ENCODE measurements at places on chromosomes 7 and 10. TPM values are rescaled to one million over a fixed set of nuclear protein-coding genes. Genes with fewer than 3 reads are reported as not detected.

Gene PVRIG
- polyA plus RNA-seq = not detected

Gene GATA3
- 3.5 TPM for polyA plus RNA-seq

Gene PDK4
- polyA plus RNA-seq = 8.6 TPM

Gene OR2A1
- polyA plus RNA-seq = not detected

Gene CPN1
- polyA plus RNA-seq = 0.29 TPM

Gene AKR1C1
- polyA plus RNA-seq = 642 TPM

Gene FAM25A
- not detected for polyA plus RNA-seq

Gene PODXL
- 33.6 TPM for polyA plus RNA-seq

Gene CRTAC1
- polyA plus RNA-seq = 0.42 TPM
